Stimulated activated CD8-positive, alpha-beta memory T cell treated with anti-CD3 and anti-CD28 coated beads, Interleukin-4, amount 100 ng/mL, for 1 hour (primary cell): ENCODE measurements at places on chromosomes 16 and 17.

DNA sequence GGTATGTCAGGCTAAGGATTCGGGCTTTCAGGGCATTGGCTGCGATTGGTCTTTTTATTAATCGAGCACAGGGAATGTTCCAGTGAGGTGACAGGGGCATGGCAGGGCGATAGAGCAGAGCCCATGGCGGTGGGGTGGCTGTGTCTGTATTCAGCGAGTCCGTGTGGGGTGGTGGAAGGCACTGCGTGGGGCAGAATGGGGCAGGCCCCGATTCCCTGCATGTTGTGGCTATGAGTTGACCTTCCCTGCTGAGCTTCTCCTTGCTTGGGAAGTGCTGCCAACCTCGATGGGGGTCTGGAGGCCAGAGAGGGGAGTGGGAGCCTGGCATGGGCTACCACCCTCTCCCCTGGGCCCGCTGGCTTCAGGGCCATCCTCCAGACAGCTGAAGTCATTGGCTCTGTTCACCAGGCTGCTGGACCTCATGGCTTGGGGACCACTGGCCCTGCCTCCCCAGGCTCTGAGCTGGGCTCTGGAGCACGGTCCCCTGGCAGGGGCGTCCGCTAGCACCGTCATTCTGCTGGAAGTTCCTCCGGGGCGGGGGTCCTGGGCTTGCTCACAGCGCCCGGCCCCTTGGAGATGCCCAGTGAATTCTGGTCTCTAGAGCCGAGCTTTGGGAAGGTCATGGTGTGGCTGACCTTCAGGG is 92.1 kb downstream of the NPIPB11 start:
- no peak for DNase-seq

GRCh38 chr16:24544640-24545039 is 5.3 kb downstream of the RBBP6 start:
- DNase-seq = no peak

DNA sequence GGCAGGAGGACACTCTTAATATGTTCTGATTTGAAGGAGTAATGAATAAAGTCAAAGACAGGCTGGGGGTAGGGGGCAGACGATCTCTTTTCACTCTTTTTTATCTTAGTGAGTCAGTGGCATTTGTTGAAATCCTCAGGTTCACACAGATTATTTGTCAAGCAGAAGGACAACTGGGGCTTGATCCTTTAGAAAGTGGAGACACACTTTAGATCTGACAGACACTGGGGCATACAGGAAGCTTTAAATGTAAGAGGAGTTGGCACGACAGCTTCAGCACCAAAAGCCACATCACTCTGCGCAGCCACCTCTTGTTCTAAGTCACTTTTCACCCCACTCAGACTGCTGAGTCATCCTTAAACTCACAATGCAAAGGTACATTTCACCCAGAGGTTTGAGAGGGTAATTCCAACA is 121.5 kb downstream of the STXBP4 start:
- DNase-seq = no peak

GRCh38 chr17:51059781-51060180 is 60.9 kb downstream of the SPAG9 start:
- no peak for DNase-seq

DNA sequence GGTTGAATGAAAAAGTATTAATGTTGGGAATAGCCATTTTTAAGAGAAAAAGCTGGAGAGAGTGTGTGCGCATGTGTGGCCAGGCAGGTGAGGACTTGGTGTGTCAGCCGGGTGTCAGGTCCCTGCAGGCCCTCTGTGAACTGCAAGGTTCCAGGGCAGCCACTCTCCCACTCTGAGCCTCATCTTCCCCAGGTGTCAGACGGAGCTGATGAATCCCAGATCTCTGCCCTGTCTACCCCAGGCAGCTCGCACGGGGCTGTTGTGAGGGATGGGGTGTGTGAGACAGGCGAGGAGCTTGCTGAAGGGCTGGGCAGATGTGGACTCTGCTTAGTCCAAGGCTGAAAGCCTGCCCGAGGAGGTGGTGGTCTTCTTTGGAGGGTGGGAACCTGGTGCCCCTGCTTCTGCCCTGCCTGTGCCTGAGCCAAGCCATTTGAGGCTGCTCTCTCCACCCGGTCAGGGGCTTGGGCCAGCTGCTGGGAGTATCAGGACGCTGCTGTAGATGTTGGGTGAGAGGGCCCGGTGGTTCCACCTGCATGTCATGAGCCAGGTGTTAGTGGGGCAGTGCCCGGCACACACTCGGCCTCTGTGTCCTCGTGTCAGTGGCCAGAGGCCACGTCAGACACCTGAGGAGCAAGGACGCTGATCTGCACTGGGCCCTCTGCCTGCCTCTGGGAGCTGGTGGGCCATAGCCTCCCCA is 122.4 kb downstream of the RAB11FIP4 start:
- DNase-seq = no peak
